ENCODE measurements at places on chromosomes 11 and 22.

DNA sequence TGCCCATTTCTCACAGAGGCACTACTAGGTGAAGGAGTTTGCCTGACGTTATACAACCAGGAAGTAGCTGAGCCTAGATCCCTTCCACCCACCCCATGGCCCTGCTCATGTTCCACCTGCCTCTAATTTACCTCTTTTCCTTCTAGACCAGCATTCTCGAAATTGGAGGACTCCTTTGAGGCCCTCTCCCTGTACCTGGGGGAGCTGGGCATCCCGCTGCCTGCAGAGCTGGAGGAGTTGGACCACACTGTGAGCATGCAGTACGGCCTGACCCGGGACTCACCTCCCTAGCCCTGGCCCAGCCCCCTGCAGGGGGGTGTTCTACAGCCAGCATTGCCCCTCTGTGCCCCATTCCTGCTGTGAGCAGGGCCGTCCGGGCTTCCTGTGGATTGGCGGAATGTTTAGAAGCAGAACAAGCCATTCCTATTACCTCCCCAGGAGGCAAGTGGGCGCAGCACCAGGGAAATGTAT, 14.1 kb downstream of the PIK3IP1 start:
- DNase-seq, result no peak

GRCh38 chr11:6745465-6746015, 26.2 kb downstream of the OR2AG2 start:
- no peak for DNase-seq

DNA sequence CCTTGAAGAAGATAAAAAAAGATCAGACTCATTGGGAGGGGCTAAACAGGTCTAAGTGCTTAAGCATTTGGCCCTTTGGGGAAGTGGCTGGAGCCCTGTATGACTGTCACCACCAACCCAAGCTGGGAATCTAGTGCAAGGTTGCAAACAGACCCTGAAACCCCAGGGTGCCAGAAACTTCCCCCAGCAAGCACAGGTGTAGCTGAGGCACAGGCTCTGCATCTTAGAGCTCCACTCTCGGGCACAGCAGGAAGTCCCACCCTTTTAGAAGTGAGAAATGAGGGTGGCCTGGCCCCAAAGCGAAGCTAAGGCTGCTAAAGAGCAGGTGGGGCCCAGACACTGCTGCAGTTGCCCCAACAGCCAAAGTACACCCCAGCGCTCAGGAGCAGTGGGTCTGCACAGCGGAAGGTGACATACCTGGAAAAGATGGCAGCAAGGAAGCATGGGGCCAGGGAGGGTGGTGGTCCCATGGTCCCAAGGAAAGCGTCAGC, 5.8 kb upstream of the KDM2A start:
- no peak for DNase-seq

DNA sequence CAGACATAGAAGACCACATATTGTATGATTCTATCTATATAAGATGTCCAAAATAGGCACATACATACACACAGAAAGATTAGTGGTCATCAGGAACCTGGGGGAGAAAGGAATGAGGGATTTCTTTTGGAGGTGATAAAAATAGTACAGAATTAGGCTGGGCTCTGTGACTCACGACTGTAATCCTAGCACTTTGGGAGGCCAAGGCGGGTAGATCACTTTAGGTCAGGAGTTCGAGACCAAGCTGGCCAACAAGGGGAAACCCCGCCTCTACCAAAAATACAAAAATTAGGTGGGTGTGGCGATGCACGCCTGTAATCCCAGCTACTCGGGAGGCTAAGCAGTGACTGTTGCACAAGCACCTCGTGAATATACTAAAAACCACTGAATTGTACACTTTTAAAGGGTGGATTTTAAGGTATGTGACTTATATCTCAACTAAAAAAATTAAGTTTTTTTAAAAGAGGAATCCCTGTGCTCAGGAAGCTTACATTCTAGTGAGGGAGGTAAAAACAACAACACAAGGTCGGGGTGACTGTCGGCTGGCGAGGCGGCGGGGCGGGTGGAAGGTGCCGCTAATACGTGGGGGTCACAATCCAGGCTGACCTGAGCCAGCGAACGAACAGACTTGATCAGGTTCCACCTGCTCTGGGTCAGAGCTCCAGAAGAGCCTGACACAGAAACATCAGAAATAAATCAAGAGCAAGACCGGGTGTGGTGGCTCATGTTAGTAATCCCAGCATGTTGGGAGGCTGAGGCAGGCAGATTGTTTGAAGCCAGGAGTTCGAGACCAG, 25.3 kb upstream of the TESMIN start:
- DNase-seq, result no peak

DNA sequence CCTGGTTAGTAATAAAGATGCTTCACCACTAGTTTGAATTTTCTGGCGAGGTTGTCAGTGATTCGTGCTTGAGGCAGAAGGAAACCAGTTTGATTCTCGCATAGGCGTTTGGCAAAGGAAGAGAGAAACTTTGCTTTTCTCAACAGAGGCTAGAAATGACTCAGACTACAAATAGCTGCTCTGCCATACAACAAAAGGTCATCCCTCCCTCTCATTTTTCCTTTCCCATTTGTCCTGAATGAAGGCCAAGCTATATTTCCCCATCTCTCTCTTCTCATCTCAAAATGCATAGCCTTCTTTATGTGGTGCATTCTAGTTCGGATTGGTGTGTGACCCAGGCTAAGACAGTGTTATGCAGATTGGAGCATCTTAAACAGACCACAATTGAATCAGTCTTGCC, 741.4 kb downstream of the NTM start:
- no peak for DNase-seq

DNA sequence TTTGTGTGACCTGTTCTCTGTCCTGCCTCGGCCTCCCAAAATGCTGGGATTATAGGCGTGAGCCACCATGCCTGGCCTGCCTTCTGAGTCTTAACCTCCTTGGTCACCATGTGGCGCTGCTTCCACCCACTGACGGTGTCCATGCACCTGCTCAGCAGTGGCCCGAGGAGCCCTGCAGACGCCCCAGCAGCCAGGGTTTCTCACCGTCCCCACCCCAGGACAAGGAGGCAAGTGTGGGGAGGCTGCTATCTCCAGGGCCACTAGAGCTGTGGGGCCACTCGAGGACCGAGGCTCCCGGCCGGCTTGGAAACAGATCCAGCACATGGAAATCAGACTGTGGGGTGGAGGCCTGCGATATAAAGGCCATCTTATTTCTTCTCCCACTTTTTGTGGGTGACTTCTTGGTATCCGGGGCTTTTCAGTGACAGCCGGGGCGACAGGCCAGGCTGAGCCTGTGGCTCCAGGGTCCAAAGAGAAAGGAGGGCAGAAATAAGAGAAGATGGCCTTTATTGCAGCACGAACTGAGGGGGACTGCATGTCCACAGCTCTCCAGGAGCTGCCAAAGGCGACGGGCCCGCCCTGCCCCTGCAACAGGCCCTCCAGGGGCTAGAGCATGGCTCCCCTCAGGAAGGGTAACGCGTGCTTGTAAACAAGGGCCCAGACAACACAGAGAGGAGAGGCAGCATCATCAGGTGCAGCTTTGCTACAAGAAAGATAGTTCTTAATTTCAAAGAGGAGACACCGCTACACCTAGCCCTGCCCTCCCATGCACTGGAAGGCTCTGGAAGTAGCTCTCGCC, 15.0 kb downstream of the TSPO start:
- DNase-seq, result no peak
